ENCODE measurements at places on chromosomes 11 and 22. TPM values are rescaled to one million over a fixed set of nuclear protein-coding genes. Genes with fewer than 3 reads are reported as not detected.
A peak's percentile ranks its signal among the peaks of the same experiment; 100 is the strongest.

The OR4C6 gene
- not detected for polyA plus RNA-seq

The DNAJB7 gene
- not detected for polyA plus RNA-seq

The ME3 gene
- polyA plus RNA-seq = 15.2 TPM

The SEPTIN3 gene
- polyA plus RNA-seq = 0.09 TPM

The FAM181B gene
- polyA plus RNA-seq = 0.20 TPM

DNA sequence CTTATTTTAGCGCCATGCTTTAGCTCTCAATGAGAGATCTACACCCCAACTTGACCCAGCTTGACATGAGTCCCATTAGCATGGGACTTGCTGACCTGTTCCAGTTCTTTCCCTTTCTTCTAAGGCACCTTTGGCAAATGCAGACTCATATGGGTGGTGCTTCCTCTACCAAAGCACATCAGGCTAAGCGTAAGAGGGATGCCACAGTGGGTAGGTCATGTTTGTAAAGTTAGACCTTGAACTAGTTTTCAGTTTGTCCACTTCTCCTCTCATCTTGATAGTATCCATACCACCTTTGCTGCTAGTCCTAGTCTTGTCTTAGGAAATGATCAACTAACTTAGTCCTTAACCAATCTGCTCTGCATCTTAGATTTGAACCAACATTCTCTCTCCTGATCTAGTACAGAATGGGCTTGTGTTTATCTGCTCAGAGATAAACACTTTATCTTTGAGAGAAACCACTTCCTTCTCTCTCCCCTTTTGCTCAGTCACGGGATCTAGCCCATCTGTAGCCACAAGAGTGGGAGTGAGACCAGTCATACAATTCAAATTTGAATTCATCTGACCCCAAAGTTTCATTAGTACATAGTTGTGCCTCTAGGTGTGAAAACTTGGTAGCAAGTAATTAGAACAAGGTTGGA lies 72.1 kb upstream of the CD44 start:
- no peak for DNase-seq
- peaks cover 21% of the 10 kb centered on the region for H3K4me1 ChIP-seq
- H3K4me3 ChIP-seq = peak overlapping the region; percentile 19
- no peaks in the 10 kb centered on the region for H3K27me3 ChIP-seq

DNA sequence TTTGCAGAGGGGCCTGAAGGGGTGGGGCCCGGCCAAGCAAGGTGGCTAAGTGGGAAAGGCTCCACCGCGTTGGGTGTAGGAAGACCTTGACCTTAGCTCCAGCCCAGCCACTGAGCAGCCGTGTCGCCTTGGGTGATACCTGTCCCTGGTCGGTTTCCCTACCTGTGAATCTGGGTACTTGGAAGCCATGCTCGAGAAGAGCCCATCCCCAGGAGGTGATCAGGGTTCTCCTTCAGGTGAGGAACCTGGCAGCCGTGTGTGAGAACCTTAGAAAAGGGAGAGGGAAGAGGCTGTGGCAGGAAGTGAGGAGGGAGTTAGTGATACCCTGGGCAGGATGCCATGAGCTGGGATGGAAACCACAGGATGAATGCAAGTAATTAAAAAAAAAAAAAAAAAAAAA lies 21.6 kb downstream of the PPARA start:
- H3K27ac ChIP-seq = no peak overlapping the region
- DNase-seq = no peak
- H3K27me3 ChIP-seq = no peaks in the 10 kb centered on the region
- no peak overlapping the region for H3K4me3 ChIP-seq

GRCh38 chr22:19048531-19048930 lies 73.7 kb downstream of the DGCR2 start:
- no peak overlapping the region for H3K27ac ChIP-seq
- DNase-seq = no peak
- no peak overlapping the region for H3K4me3 ChIP-seq
- H3K4me1 ChIP-seq = no peaks in the 10 kb centered on the region
- H3K27me3 ChIP-seq = no peaks in the 10 kb centered on the region
- H3K36me3 ChIP-seq = peaks cover 100% of the 10 kb centered on the region

DNA sequence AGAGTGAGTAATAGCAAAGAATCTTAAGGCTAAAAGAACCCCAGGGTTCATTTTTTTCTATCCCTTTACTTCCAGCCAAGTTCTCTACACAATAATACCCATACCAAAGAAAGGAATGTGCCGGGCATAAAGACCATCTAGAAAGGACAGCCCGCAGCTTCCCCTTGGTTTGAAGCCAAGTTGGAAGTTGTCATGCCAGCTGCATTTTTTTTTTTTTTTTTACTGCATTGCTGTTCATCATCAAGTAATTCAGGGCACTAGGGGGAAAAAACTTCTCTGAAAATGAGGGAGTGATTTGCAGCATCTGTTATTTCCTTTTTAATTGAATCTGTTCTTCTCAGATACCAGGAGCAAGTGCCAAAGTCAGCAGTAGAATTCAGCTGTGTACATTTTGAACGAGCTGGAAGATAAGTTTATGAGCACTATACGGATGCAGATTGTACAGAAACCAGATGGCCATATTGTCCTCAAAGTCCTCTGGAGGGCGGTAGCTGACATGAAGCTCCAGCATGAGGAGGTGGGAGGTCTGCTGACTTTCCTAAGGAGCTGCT lies 56.4 kb downstream of the UBASH3B start:
- H3K27me3 ChIP-seq = no peaks in the 10 kb centered on the region
- H3K4me1 ChIP-seq = peaks cover 76% of the 10 kb centered on the region
- no peaks in the 10 kb centered on the region for H3K36me3 ChIP-seq
- no peak overlapping the region for H3K27ac ChIP-seq

DNA sequence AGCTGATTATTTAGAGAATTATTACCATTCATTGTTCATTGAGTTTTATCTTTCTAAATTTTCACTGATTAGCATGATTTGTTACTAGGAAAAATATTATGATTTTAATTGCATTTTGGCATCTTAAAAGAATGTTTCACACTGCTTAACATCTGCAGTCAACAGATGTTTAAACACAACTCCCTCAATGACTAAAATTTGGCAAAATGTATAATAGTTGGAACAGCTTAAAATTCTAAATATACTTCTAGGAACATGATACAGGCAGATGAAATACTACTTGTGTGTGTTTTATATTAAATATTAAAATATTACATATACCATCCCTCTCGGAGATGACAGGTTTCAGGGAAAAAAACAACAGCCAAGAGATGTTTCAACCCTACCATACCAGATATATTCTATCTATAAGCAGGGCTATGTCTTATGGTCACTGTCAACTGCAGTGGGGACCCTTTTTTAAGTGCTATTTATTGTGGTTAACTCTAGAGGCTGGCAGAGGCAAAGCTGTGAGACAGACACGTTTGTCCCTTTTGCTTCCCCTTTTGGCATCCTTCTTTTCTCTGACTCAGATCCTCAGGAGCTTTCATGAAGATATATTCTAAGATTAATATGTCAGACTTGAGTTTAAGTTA lies 81.9 kb downstream of the BDNF start:
- DNase-seq = no peak
- no peaks in the 10 kb centered on the region for H3K27me3 ChIP-seq
- no peak overlapping the region for H3K27ac ChIP-seq

GRCh38 chr22:22785316-22786065 lies 102.1 kb upstream of the IGLL5 start:
- no peaks in the 10 kb centered on the region for H3K36me3 ChIP-seq
- H3K27me3 ChIP-seq = no peaks in the 10 kb centered on the region
- H3K4me1 ChIP-seq = no peaks in the 10 kb centered on the region
- H3K4me3 ChIP-seq = no peak overlapping the region
- no peak overlapping the region for H3K27ac ChIP-seq
- DNase-seq = no peak

DNA sequence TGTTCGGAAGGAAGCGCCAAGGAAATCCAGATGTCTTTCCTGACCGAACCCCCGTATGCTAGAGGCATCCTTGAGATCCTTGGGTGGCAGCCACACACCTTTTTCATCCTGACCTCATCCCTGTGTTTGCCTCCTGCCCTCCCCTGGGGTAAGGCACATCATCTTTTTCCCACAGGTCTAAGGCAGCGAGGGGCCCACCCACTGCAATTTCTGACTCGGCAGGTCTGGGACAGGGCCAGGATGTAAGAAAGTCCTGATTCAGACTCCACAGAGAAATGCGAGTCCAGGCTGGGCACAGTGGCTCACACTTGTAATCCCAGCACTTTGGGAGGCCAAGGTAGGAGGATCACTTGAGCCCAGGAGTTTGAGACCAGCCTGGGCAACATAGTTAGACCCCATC lies 10.5 kb downstream of the ZMAT5 start:
- no peak overlapping the region for H3K4me3 ChIP-seq
- no peaks in the 10 kb centered on the region for H3K27me3 ChIP-seq
- no peak for DNase-seq
- H3K36me3 ChIP-seq = no peaks in the 10 kb centered on the region

- no peak for DNase-seq
- no peak overlapping the region for H3K27ac ChIP-seq
- peaks cover 14% of the 10 kb centered on the region for H3K4me1 ChIP-seq
These were observed 26.6 kb downstream of the RELT start for GRCh38 chr11:73402834-73403185.

- H3K27ac ChIP-seq = no peak overlapping the region
- no peak for DNase-seq
- H3K4me3 ChIP-seq = no peak overlapping the region
- H3K27me3 ChIP-seq = no peaks in the 10 kb centered on the region
These were observed 98.1 kb downstream of the GAB2 start for GRCh38 chr11:78319453-78319955.

- H3K4me1 ChIP-seq = peaks cover 68% of the 10 kb centered on the region
- H3K27ac ChIP-seq = peak overlapping the region; percentile 46
These were observed 22.2 kb downstream of the PTPRJ start for GRCh38 chr11:48002561-48002960.

- no peaks in the 10 kb centered on the region for H3K4me1 ChIP-seq
- no peak for DNase-seq
- H3K4me3 ChIP-seq = no peak overlapping the region
- no peaks in the 10 kb centered on the region for H3K36me3 ChIP-seq
- no peak overlapping the region for H3K27ac ChIP-seq
- H3K27me3 ChIP-seq = no peaks in the 10 kb centered on the region
These were observed 138.0 kb upstream of the POU2AF2 start for GRCh38 chr11:111107501-111107900.

DNA sequence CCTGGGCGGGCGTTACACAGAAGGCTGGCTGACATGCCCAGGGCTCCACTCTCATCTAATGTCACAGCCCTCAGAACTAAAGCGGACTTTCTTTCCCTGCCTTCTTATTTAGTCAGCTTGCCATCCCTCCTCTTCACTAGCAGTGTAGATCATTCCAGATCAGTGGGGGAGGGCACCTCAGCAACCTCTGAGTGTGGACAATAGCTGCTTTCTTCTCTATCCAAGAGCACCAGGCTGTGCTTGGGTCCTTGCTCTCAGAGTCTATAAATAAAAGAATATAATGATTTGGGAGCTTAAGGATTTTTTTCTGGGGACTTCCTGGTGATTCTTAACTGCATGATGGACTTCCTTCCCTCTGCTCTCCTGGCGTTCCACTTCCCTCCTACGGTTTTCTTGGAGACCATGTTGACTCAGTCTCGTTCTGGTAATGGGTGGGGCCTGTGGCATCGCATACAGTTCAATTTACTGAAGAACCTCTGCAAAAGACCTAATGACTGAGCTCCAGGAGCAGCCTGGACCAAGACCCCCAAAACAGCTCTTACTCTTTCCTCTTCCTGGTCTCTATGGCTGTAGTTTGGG lies 2.9 kb upstream of the HMBS start:
- no peak overlapping the region for H3K27ac ChIP-seq
- no peak overlapping the region for H3K4me3 ChIP-seq
- H3K36me3 ChIP-seq = peaks cover 59% of the 10 kb centered on the region

GRCh38 chr22:48806227-48806781 lies 1021.4 kb downstream of the BRD1 start:
- DNase-seq = peak; percentile 64
- H3K27ac ChIP-seq = no peak overlapping the region
- H3K27me3 ChIP-seq = no peaks in the 10 kb centered on the region
- H3K4me1 ChIP-seq = no peaks in the 10 kb centered on the region
- no peaks in the 10 kb centered on the region for H3K36me3 ChIP-seq

DNA sequence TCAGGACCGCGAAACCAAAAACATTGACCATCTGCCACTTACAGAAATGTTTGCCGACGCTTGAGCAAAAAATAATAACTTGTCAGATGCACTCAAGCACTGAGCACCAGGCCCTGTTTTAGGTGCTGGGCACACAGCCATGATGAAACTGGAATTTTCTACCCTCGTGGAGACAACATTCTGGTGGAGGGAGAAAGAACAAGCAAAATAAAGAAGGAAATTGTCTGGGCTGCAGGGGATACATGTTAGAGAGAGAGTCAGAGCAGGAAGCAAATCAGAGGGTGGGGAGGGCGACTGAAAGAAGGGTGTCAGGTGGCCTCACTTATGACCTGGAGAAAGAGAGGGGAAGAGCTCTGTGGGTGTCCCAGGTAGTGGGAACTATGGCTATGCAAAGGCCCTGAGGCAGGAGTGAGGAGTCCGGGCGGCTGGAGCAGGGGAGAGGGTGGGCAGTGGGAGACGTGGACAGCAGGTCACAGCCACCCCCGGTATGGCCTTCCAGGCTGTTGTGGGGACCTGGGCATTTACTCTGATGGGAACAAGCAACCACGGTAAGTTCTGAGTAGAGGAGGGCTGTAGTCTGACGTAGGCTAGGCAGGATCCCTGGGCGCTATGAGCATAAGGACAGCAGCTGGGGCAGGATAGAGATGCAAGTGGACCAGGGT lies 78.8 kb downstream of the MYEOV start:
- peaks cover 24% of the 10 kb centered on the region for H3K4me1 ChIP-seq
- H3K27me3 ChIP-seq = no peaks in the 10 kb centered on the region
- H3K36me3 ChIP-seq = no peaks in the 10 kb centered on the region
- H3K27ac ChIP-seq = no peak overlapping the region
- H3K4me3 ChIP-seq = no peak overlapping the region

DNA sequence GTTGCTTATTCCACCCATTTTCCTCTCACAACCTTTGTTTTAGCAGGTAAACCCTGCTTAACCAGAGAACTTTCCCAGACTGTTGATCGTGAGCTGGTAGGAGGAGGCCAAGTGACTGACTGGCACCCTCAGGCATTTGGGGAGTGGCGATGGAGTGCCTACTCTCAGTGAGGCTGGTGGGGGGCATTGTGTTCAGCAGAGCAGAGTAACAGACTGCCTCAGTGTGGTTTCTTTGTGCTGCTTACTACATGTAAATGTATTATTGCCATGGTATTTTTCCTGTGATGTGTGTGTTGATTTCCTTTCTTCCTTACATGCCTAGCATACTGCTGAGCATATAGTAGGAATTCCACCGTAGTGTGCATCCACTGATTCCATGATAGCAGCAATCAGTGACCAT lies 2.6 kb downstream of the MARK2 start:
- H3K4me1 ChIP-seq = peaks cover 83% of the 10 kb centered on the region
- no peak overlapping the region for H3K27ac ChIP-seq
- no peak for DNase-seq
- H3K4me3 ChIP-seq = peak overlapping the region; percentile 76
- peaks cover 53% of the 10 kb centered on the region for H3K36me3 ChIP-seq

GRCh38 chr11:112605093-112605666 lies 344.5 kb upstream of the PLET1 start:
- no peak for DNase-seq
- H3K27ac ChIP-seq = no peak overlapping the region
- peaks cover 5% of the 10 kb centered on the region for H3K4me1 ChIP-seq
- H3K27me3 ChIP-seq = no peaks in the 10 kb centered on the region

GRCh38 chr11:118241764-118242098 lies 10.4 kb downstream of the MPZL3 start:
- peaks cover 64% of the 10 kb centered on the region for H3K4me1 ChIP-seq
- no peaks in the 10 kb centered on the region for H3K27me3 ChIP-seq
- peak overlapping the region; percentile 91 for H3K27ac ChIP-seq
- no peaks in the 10 kb centered on the region for H3K36me3 ChIP-seq
- no peak for DNase-seq

GRCh38 chr22:42270176-42270509 lies 310 bp downstream of the TCF20 start:
- no peaks in the 10 kb centered on the region for H3K36me3 ChIP-seq
- H3K4me3 ChIP-seq = peak overlapping the region; percentile 84
- peak overlapping the region; percentile 95 for H3K27ac ChIP-seq
- DNase-seq = no peak
- no peaks in the 10 kb centered on the region for H3K27me3 ChIP-seq
